BJ (cell line): ENCODE measurements at places on chromosomes 13 and 19. TPM values are rescaled to one million over a fixed set of nuclear protein-coding genes. Genes with fewer than 3 reads are reported as not detected.
A peak's percentile ranks its signal among the peaks of the same experiment; 100 is the strongest.

GRCh38 chr19:888581-889385, 4.2 kb downstream of the MED16 start:
- DNase-seq = no peak

- DNase-seq = no peak
Observed at GRCh38 chr13:36131222-36131930, at the start of gene DCLK1. Gene DCLK1 (minus strand): TSS chr13:36131382.

ERCC1 gene
- 84.3 and 121 TPM in 2 replicates for polyA plus RNA-seq

DNA sequence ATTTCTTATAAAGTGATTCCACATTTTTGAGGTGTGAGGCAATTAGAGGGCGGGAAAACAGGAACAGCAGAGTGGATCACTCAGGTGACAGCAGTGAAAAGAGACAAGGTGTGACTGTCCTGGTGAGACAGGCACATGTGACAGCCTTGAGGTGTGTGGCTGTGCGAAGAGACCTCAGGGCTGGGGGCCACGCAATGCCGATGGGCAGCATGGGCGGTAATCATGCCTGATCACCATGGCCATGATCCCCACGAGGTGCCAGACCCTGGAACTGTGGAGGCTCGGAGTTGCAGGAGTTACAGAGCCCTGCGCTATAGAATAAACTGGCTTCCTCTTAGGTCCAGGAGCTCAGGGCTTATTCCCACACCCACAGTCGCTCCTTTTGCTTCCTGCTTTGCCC, 2.0 kb downstream of the SPACA6 start:
- DNase-seq = no peak

TEX101 gene
- not detected in 2 replicates for polyA plus RNA-seq

DNA sequence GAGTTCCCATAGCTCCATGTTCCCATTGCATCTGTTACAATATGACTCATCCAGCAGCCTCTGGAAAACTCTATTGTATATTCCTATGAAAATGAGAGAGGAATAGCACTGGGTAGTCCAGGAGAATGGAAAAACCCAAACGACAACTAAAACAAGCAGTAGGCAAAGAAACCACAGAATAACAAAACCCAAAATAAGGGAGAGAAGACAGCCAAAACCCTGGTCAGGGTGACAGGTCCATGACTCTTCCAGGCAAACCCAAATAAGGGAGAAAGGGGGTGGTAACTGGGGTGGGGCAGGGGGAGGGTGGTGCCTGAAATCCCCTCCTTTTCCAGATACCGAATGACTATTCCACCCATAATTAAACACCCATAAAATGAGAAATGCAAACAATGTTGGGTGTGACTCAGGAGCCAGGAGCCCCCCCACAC, 4.0 kb upstream of the ZNF8 start:
- no peak for DNase-seq

DNA sequence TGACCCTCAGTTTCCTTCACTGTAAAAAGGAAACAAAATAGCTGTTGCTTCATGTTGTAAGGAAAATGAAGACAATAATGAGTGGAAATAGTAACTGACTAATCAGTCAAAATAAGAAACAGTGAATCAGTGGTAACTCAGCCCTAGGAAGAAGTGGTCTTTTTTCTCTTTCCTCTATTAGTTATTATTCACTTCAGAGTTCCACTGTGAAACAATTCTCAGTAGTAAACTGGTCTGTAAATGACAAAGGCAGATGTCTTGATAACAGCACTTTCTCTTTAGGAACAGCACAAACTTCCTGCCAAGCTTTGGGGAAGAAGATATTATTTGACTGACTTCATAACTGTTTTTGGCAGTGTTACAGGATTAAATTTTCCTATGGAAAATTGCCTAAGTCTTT, 600.5 kb upstream of the KLHL1 start:
- DNase-seq = no peak

DNA sequence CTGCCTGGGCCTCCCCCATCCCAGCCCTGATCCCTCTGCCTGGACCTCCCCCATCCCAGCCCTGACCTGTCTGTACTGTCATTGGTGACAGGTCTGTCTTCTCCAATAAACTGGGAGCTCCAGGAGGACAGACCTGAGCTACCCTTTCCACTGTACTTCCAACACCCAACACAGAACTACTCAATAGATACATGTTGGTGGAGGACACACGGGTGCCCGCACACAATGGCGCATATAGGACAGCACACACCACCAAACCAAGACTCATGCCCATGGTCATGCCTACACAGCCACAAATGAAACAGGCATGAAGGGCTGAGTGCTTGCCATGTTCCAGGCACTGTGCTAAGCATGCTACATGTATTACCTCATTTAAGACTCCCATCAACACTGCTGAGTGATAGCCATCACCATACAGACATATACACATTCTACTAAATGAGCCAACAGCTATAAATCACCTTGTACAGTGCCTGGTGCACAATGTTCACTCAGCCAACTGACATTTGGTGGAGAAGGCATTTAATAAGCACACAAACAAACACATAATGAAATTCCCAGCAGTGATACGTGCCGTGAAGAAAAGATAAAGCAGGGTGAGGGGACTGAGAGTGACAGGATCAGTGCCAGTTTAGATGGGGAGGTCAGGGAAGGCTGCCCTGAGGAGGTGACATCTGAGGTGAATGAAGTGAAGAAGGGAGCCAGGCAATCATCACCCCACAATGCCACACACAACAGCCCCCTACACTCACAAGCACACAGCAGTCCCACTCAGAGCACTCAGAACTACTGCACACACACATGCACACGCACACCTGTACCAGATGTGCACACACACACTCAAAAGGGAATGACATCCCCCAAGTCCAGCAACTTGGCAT, 857 bp downstream of the POU2F2 start:
- DNase-seq = no peak

DNA sequence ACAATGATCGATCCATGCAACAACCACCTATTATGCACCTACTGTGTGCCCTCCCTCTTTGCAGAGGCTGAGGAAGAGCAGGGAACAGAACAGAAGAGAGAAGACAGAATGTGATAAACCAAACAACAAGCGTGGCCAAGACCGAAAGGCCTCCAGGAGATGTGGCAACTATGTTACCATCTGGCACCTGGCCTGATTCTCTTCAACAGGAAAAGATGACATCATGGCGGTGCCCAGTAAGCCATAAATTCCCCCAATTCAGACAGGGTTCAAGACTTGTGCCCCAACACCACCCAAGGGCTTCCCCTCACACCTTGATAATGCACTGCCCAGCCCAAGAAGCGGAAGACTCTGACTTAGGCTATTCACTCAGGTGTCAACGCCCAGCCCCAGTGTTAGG, 44.3 kb downstream of the SLC7A1 start:
- no peak for DNase-seq

GRCh38 chr13:79227418-79227817, 178.6 kb downstream of the RBM26 start:
- no peak for DNase-seq

GRCh38 chr13:20157151-20157796, 3.6 kb downstream of the GJA3 start:
- no peak for DNase-seq

MEIS3 gene
- 35.0 and 51.3 TPM in 2 replicates for polyA plus RNA-seq

DNA sequence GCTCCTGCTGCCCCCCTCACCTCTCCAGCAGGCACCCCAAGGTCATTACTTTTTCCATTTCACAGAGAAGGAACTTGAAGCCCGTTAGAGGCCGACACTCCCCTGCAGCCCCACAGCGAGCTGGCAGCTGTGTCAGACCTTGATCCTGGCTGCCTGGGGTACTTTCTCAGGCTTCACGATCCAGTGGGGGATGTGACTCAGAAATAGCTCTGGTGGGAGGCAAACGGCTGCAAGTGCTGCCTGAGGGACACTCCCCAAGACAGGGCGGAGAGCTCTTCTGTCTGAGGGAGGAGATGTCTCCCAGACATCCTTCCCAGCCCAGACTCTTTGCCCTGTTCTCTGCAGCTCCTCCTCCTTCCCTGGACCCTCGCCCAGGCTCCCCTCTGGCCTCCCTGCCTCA, 4.8 kb downstream of the TSKS start:
- peak; percentile 59 for DNase-seq

SAE1 gene
- polyA plus RNA-seq = 138 and 156 TPM in 2 replicates

ZNF534 gene
- 0.05 TPM in 1 of 2 replicates, not detected in the other for polyA plus RNA-seq

DNA sequence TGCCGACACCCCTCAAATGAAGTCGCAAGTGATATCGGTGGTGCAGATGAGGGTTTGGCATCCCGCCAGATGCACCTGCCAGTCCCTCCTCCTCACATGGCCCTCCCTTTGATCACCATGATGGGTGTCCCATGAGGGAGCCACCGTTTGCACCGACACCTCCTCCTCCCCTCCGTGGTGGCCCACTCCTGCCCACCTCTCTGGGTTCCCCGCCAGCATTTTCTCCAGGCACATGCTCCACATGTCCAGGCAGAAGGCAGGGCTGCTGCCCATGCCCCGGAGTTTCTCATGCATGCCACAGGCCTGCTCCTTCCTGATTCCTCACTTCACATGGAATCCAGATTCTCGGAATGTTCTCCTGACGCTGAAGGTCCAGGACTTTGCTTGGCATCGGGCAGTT, 49.3 kb downstream of the COL4A2 start:
- DNase-seq = no peak

- DNase-seq = no peak
Observed at GRCh38 chr19:35596366-35596999, 10.5 kb downstream of the PMIS2 start.

GRCh38 chr19:23460656-23461055, 65.4 kb upstream of the ZNF91 start:
- DNase-seq = no peak

GRCh38 chr13:35983206-35983605, 148.0 kb downstream of the DCLK1 start:
- no peak for DNase-seq

DNA sequence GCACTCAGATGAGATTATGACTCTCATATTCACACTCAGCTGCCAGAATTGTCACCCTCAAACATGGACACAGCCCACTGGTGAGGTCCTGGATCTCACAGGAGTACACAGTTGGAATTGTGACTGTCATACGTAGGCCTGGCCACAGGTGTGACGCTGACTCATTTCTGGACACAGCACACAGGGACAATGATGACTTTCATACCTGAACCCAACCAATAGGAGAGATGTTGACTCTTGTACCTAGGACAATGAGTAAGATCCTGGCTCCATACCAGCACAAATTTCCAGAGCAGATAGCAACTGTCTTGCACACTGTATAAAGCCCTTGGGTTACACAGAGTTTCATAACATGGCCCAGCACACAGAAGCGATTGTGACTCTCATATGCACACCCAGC, 46.4 kb downstream of the ZNF85 start:
- no peak for DNase-seq
